Femur (tissue), 1 donor: ENCODE measurements at places on chromosomes 7 and 10.

DNA sequence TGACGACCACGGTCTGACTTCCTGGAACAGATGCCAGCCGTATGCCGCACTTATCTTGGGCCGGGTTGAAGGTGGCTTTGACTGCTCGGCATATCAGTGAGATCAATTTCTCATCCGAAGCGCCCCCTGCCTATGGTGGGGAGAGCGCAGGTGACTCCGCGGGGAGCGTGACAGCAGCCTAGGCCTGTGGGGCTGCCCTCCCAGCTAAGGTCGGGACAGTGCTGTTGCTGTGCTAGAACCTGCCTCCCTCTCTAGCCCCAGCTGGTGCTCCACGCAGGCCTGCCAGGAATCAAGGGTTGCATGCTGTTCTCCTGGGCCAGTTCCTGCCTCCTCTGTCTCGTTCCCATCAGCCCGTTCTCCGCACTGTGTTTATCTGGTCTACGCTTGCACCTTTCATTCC, 49.8 kb downstream of the PODXL start:
- no peak for DNase-seq

DNA sequence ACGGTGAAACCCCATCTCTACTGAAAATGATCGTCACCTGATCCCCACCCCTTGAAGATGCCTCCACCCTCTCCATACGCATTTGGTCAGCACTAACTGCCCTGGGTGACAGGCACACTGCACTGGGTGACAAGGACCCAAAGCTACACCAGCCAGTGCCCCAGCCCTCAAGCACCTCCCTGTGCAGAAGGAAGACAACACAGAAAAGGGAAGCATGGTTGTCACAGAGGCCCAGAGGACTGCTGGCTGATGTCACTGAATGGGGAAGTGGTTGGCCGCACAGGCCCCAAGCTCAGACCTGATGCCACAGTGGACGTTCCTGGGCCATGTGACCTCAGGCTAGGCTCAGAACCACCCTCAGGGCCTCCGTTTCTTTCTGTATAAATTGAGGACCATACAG, 4.2 kb upstream of the PILRA start:
- DNase-seq, result peak; percentile 73

- peak; percentile 80 for DNase-seq
Measured at GRCh38 chr10:29634764-29635625, at the start of gene SVIL. SVIL (minus strand) TSS chr10:29634971; CDS start chr10:29555058, 79,913 bp downstream.

DNA sequence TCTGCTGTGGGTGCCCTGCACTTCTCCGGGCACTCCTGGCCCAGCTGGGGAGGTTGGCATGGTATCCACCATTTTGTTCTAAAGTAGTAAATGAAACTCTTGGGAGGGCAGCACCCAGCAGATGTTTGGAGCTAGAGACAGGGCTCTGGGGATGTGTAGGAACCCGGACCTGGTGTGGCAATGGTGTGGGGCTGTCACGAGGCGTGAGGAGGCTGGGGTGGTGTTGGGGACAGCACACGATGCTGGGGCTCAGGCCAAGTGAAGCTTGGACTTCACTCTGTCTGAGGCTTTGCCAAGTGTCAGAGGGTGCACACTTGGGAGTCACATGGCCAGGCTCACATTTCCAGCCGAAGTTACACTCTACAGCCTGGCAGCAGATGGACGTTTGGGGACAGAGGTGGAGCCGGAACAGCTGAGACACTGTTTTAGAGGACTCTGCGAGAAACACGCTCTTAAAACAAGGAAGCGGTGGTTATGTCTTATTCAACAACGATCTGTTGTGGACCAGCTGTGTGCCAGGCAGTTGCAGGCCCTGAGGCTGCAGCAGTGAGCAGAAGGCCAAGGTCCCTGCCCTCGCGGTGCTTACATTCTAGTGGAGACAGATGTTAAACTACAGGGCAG, 118.2 kb downstream of the CUX1 start:
- no peak for DNase-seq

DNA sequence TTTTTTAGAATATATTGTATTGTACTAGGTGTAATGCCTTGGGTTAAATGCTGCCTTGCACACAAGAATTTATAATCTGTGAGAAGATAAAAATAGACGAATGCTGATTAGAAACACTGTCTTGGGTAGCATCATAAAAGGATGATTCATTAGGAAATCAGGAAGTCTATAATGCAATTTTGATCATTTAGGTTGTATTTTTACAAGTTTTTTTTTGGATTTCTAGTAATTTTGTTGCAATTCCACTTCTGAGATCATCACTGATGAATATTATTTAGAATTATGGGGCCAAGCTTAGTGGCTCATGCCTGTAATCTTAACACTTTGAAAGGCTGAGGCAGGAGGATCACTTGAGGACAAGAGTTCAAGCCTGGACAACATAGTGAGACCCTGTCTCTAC, 29.6 kb downstream of the WBP1L start:
- no peak for DNase-seq

DNA sequence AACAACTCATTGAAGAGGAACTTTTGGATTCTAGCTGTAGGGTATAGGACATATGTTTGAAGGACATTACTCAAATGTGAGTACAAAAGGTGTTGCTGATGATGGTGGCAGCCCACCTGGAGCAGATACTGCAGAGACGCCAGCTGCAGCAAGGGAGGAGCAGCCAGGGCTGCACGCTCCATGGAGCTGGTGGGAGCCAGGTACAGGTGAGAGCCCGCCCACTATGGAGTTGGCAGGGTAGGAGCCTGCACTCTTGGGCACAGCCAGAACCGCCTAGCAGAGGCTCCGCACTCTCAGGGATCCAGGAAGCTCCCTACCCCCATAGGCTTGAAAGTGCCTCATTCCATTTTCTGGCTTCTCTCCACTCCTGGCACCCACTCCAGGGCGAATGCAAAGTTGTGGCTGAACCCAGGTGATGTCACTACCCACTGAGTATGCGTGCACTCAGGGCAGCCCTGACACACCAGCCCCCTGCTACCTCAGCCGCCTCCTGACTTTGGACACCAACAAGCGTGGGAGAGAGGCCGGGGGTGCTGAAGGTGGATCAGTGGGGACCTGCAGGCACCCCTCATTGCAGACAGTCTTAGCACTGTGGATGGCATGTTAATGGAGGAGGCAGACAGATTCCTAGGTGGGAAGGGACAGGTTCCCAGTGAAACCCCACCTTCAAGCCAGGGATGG, 761.1 kb downstream of the IPMK start:
- no peak for DNase-seq

DNA sequence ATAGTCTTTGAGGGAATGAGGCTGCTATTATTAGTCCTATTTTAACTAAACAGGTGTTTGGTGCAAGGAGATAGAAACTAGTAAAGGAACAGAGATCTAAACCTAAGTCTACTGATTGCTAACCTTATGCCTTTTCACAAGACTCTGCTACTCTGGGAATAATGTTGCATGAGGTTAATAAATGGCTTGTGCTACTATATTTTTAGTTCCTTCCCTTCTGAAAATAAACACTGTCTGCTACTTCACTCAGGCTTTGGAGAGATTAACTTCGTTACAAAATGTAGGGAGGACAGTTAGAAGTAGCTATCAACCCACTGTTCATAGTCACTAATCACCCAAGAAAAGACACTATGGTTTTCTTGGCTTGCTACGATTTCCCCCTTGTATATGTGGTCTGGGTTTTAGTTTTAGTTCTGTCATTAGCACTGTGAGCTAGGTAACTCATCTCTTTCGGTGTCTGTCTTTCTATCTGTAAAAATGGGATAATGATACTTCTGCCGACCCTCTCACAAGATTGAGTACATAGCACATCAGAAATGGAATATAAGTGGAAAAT, 296.2 kb downstream of the LRRTM3 start:
- DNase-seq, result no peak

GRCh38 chr7:151248346-151249033, at the start of gene SMARCD3:
SMARCD3 (minus strand) TSS chr7:151248694; CDS start chr7:151248562, 132 bp downstream.
- peak; percentile 79 for DNase-seq

GRCh38 chr10:63106111-63106755, 26.9 kb upstream of the NRBF2 start:
- no peak for DNase-seq

GRCh38 chr10:44966129-44966815, 6.7 kb downstream of the RASSF4 start:
- DNase-seq, result peak; percentile 12

- DNase-seq, result no peak
Measured at GRCh38 chr10:12657489-12657888, 308.1 kb downstream of the CAMK1D start.

DNA sequence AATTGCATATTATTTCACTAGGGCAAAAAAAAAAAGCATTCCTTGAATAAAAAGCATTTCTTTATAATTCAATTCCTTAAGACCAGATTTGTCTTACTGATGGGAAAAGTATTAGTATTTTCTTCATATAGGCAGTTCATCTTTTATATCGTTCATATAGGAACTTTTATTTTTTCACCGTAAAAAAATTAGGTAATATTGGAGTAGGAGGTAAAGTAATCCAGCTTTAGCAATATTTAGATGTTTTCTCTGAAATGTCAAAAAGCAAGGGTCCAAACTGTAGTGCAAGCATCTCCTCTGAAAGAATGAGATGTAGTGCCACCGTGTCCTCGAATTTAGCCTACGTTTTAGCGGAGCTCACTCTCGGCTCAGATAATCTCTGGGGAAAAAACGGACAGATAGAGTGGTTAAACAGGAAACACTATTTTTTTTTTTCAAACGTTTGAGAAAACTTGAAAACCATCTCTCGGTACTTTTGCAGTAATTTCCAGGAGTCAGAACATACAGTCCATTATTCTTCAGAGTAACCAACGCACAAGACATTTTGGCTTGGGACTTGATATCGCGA, 5.5 kb upstream of the SPAG6 start:
- DNase-seq, result no peak

DNA sequence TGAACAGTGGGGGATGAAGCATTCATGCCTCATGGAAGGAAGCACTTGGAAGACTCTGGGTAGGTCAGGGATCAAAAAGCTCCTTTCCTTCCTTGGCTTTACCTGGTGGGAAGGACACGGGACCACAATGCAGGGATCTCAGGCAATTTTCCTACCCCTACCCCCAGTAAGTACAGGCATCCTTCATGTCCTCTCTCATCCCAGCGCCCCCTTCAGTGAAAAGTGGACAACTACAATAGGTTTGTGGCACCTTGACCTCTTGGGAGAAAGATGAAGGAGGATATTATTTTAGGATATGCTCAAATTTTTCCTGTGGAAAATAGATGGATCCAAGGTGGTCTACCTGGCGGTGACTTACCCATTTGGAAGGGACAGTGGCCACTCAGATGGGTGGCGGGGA, 16.5 kb downstream of the AFAP1L2 start:
- DNase-seq, result no peak

GRCh38 chr7:98808751-98809460, 60.9 kb downstream of the TMEM130 start:
- no peak for DNase-seq

GRCh38 chr10:24444337-24444736, 235.4 kb downstream of the KIAA1217 start:
- no peak for DNase-seq

DNA sequence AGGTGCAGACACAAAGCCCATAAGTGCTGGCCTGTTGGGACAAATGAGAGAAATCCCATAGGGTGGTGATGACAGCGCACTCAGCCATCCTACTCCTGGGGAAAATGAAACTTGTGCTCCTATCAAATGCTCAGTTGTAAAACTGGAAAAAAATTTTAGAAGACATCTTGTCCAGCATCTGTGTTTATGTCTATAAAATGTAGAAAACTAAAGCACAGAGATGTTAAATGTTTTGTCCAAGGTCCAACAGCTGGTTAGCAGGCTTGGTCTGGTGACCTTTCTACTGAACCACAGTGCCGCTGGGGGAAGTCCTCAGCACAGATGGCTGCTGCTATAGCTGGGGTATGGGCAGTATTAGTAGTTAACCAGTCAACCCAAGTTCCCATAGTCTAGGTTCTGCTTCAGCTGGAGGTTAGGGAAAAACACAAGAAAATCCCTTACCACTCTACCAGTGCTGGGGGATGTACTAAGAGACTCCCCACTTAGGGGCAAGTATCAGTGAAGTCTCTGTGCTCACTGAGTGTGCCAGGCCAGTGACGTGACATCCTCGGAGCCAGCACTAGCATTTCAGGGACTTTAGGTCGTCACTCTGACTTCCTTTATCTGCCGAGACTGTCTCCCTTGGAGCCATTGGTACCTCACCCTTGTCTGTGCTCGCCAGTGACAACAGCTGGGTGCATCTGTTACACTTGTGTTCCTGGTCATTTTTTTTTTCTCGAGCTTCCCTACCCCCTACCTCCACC, 1.9 kb downstream of the TSPAN33 start:
- DNase-seq, result no peak

GRCh38 chr10:73131301-73131700, 21.0 kb downstream of the NUDT13 start:
- DNase-seq, result no peak

DNA sequence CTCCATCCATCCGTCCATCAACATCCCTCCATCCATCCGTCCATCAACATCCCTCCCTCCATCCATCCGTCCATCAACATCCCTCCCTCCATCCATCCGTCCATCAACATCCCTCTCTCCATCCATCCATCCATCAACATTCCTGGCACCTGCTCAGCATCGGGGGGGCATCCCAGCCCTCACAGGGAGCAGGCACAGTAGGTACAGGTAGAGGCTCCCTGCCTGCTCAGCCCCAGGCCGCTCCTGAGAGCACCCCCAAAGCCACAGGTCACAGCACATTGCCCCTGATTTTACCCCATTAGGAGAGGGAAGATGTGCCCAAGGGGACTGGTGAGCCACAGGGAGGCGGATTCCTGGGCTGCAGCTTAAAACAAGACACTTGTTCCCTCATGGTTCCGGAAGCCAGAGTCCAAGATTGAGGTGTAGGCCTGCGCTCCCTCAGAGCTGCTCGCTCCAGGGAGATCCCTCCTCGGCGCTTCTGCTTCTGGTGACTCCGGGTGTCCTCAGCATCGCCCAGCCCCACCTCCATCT, 21.1 kb upstream of the CFAP46 start:
- no peak for DNase-seq

GRCh38 chr10:86849181-86849894, 92.9 kb downstream of the BMPR1A start:
- no peak for DNase-seq

DNA sequence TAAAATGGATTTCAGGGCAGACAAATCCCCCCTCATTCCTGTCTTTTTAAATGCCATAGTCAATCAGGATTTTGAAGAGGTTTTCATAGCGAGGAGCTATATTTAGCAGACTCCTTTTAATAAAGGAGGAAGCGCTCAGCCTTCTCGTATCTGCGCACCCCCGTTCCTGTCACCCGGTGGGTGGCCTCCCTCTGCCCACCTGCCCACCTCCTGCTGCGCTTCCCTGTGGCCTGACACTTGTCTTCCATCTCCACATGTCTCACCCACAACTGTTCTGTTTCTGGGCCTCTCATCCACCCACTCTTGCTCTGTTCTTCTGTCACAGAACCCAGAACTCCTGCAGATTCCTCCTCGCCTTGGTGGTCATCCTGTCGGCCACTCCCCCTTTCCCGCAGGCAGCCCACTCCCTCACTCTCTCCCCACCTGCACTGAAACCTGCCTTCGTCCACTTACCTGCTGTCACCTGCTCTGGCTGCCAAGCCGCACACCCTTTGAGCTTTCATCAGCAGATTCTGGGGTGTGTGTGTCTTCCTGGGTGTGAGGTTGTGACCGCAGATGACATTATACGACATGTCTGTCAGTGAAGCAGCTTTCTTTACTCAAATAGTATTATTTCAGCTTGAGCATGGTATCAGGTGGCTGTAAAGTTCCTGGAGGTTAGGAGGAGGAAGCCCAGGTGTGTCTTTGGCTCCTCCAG, 163.5 kb upstream of the AGK start:
- no peak for DNase-seq
